Adipose tissue (tissue), 3 donors: ENCODE measurements at places on chromosomes 3 and 15. TPM values are rescaled to one million over a fixed set of nuclear protein-coding genes. Genes with fewer than 3 reads are reported as not detected.

The TMCC1 gene
- 9.2 TPM for polyA plus RNA-seq

The CORO2B gene
- polyA plus RNA-seq, result 19.7 TPM

The CHRD gene
- 10.1 TPM for polyA plus RNA-seq

The KIAA1143 gene
- polyA plus RNA-seq, result 8.0 TPM

The MEIS2 gene
- 16.9 TPM for polyA plus RNA-seq

The PTX3 gene
- polyA plus RNA-seq, result 106 TPM

The CHL1 gene
- 8.2 TPM for polyA plus RNA-seq

The MEX3B gene
- polyA plus RNA-seq, result 0.56 TPM

The GJD2 gene
- not detected for polyA plus RNA-seq

The ARF4 gene
- polyA plus RNA-seq, result 82.2 TPM

The CCR1 gene
- 5.5 TPM for polyA plus RNA-seq

The GABRR3 gene
- polyA plus RNA-seq, result not detected

The DOCK3 gene
- 0.09 TPM for polyA plus RNA-seq

The RBP2 gene
- polyA plus RNA-seq, result not detected

The TBC1D5 gene
- 25.6 TPM for polyA plus RNA-seq

The GPR160 gene
- 6.7 TPM for polyA plus RNA-seq
